KG1 (cell line): ENCODE measurements at places on chromosomes 5 and 9.

- no peak for DNase-seq
Measured at GRCh38 chr5:167916706-167917105, 374.7 kb upstream of the WWC1 start.

GRCh38 chr5:10674096-10674495 is 86.9 kb downstream of the DAP start:
- DNase-seq, result no peak

DNA sequence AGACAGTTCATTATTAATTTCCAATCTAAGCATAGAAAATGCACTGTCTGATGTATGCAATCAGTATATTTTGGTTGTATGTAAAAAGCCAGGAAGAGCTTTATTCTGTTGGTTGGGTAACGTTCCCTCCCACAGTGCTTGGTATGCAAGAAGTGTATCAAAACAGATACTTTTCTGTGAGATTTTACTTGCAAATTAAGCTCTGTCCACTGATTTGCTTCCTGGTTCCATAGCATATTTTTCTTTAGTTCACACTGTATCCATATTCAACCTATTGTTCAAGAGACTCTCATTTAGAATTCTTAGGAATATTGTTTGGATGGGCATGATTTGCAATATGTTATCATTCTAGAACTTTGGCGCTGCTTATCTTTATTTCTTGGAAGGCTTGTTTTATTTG is 47.4 kb downstream of the RNF180 start:
- no peak for DNase-seq

GRCh38 chr9:19464061-19464763 is 55.4 kb downstream of the ACER2 start:
- no peak for DNase-seq

GRCh38 chr5:93595420-93596147 is 12.6 kb downstream of the NR2F1 start:
- no peak for DNase-seq

DNA sequence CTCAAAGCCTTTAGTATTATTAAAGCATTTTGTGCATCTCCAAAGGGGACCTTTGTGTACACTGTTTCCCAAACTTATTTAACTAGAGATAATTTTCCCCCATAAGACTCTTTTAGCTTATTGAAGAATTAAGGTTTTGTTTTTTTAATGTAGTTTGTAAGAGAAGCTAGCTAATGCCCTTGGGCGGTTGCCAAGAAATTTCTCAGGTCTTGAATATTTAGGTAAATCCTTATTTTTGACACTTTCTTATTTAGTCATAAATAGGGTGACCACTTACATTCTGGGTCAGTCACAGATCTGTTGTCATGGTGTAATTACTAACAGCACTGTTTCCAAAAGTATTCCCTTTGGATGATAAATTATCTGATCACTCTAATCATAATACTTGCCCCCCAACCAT is 27.2 kb downstream of the TNFAIP8 start:
- no peak for DNase-seq

DNA sequence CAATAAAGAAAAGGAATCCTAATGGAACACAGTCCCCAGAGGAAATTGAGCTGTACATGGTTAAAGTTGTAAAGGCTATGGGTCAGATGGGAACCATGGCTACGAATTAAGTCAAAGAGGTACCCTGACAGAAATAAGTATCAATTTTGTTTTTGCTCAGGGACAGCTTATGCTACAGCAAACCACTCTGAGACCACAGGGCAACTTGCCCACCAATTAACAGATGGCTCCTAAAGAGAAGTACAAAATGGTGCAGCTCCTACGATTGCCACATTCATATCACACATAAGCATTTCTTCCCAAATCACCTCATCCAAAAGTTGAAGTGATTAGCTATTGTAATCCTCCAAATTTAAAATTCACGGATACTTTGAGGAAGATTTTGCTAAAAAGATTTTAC is 83.0 kb downstream of the ELAVL2 start:
- no peak for DNase-seq

DNA sequence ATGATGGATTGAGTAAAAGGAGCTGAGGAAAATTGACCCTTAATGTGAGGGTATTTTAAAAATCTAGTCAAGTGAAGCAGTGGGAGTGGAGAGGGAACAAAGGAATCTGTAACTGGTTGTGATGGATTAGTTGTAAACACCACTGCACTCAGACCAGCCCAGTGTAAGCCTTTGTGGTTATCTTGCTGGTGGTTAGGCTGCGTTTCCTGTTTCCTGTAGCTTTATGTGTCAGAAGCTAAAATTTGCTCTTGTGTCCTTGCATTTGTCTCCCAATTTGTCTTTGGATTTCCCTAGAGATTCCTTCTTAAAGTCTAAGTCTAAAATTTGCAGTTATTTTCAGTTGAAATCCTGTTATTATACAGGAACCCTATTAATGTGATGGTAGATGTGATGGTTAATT is 6.3 kb downstream of the IFNA21 start:
- no peak for DNase-seq

DNA sequence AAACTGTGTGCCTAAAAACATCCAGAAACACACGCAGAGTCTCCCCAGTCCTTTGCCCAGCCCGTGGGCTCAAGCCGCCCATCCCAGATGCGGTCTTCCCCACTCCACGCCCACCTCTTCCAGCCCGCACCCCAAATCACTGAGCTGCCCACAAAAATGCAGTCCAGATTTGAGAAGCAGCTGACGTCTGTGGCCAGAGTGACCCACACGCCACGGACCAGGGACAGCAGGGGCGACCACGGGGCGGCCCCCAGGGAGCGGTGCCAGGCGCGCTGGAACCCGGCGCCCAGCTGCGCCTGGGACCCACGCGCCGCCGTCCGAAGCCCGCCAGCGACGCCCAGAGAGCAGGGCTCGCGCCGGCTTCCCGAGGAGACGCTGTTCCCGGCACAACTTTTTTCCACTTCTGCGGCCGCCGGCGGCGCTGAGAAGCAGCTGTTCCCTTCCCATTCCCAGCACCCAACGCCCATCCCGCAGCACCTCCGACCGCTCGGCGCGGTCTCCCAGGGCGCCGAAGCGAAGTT is 674 bp downstream of the LHFPL2 start:
- no peak for DNase-seq

- no peak for DNase-seq
Measured at GRCh38 chr9:123493627-123494026, 137.6 kb downstream of the CRB2 start.
